Fibroblast of lung (primary cell): ENCODE measurements at places on chromosomes 11 and 22.

GRCh38 chr22:17974087-17974486 is 50.3 kb downstream of the MICAL3 start:
- DNase-seq: no peak

- no peak for DNase-seq
These were observed 117.0 kb downstream of the WT1 start for GRCh38 chr11:32318071-32319055.

- peak; percentile 91 for DNase-seq
These were observed 58.3 kb downstream of the HSD17B12 start for GRCh38 chr11:43738600-43739409.

DNA sequence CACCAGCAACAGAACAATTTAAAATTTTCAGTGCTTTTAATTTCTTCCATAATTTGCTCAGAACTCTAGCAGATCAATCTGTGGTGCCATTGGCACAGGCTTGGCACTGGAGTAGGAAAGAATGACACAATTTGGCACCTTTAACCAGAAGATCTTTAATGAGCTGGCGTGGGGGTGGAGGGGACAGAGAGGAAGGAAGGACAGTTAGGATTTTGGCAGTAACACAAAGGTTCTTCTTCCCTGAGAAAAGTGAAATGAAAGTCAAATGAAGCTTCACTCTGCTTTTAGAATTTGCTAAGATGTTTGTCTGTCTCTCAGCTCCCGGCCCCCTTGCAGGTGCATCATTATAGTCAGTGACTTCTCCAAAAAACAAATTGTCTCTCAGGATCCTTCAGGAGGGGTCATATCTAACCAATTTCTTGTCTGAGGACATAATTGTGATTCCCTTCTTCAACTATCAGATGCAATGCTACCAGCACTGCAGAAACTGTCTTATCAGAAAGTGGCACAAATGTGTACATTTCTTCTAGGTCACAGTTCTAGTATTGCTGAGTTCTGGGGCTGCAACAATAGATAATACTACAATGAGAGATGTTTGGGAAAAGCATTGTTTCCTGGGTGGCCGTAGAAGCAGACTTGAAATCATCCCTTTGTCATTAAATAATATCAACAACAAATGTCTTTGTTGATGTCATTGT is 66.8 kb downstream of the CSTPP1 start:
- DNase-seq: no peak
